ENCODE measurements at places on chromosomes 6 and 20.

DNA sequence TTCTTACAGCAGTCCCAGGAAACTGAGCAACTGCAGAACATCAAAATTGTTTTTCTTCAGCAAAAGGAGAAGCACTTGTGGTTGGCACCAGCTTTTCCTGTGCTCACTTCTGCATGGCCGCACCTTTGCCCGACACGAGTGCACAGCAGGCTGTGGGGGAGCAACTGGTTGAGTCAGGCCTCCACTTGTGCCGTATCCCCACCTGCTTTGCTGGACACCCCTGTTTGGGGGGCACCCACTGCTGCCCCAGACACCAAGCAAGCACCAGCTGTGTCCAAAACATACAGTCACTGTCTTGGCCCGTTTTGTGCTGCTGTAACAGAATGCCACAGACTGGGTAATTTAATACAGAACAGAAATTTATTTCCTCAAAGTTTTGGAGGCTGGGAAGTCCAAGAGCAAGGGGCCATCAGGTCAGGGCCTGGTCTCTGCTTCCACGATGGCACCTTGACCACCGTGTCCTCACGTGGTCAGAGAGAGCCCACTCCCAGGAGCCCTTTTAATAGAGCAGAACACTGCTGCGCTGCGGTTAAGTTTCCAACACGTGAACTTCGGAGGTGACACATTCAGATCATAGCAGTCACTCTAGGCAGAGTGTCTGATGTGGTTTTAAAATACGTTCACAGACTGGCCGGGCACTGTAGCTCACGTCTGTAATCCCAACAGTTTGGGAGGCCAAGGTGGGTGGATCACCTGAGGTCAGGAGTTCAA lies 8.7 kb upstream of the GMEB2 start:
- DNase-seq = no peak

DNA sequence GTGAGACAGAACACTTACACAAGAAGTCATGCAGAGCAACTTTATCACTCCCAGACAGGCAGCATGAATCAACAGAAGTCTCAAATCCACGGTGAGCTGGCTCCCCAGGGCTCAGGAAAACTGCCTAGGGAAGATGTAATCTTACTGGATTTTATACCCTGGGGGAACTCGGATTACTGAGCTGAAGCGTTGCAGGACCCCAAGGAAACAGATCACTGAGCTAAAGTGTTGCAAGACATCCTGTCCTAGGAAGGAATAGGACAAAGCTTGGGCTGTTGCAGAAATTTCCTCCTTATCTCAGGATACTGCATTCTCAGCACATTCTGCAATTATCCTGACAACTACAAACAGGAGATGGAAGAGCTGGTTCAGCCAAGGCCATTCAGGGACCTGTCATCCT lies 224.8 kb downstream of the TFAP2A start:
- DNase-seq = no peak

DNA sequence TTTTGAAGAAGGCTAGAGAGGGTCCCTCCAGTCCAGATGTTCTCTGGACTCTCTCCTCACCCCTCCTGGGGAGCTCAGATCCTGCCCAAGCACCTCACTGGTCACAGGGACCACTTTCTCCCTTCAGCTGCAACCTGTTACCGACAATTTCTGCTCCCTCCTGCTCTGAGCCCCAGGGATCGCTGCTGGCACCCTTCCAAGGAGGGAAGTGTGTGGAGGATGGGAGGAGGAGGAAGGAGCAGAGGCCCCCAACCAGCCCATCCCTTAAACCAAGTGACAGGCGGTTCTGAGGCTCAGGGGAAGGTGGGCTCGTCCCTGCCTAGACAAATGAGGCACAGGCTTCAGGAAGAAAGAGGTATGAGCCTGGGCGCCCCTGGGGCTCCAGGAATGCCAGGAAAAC lies 13.9 kb downstream of the PMEPA1 start:
- no peak for DNase-seq

DNA sequence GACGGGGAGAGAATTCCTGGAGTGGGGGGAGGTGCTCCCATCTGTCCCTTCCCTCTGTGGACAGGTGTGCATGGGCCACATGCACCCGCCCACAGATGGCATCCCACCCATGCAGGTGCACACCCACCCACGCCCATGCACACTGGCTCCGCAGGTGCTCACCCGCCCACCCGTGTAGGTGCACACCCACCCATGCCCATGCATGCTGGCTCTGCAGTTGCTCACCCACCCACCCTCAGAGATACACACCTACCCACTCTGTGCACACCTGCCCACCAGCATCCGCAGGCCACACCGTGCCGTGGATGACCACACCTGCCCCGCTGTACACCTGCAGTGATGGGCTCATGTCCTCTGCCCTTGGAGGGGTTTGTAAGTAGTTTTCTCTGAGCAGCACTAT lies 132.0 kb downstream of the PHACTR3 start:
- DNase-seq = no peak

DNA sequence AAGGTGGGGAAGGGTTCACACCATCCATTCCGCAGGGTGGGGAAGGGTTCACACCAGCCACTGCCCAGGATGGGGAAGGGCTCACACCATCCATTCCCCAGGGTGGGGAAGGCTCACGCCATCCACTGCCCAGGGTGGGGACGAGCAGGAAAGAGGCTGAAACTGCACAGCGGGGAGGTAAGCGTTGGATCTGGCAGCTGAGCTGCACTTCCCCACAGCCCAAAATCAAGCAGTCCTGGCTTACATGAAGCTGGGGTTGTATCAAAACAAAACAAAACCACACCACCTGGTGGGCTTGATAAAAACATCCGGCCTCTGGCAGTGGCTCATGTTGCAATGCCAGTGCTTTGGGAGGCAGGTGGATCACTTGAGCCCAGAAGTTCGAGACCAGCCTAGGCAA lies 268.5 kb downstream of the TAF4 start:
- no peak for DNase-seq

GRCh38 chr6:56949265-56949664 lies 5.6 kb upstream of the BEND6 start:
- no peak for DNase-seq

All from DMS 273 treated with DMSO at 0.1 percent for 48 hours (cell line).